ENCODE measurements at places on chromosomes 16 and 17.

GRCh38 chr17:19411631-19412030 is 599 bp downstream of the RNF112 start:
- DNase-seq: no peak

DNA sequence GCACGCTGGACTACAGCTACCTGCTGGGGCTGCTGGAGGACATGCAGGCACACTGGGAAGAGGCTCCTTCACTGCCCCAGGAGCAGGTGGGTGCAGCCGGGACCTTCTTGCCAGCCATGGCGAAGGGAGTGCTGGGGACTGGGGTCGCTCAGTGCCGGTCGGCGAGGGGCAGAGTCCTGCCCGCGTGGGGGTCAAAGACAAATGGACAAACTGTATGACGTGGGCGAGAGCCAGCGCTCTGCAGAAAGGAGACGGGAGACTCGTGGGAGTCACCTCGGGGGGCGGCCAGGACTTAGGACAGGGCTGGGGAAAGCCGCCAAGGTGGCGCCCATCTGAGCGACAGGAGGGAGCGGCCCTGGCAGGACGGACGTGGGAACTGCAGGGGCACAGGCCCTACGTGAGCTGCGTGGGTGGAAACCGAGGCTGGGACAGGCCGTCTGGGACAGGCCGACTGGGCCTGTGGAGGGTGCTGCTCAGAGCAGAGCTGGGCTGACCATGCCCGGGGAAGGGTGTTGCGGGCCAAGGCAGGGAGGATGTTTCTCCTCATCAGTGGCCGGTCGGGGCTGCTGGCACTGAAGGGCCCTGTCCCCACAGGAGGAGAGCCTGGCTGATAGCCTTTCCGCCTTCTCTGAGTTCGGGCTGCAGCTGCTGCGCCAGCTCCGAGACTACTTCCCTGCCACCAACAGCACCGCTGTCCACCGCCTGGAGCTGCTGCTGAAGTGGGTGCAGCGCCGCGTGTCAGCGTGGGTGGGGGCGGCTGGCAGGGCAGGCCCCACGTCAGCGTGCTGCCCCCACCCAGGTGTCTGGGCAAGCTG is 8.0 kb downstream of the TSR3 start:
- DNase-seq: no peak

DNA sequence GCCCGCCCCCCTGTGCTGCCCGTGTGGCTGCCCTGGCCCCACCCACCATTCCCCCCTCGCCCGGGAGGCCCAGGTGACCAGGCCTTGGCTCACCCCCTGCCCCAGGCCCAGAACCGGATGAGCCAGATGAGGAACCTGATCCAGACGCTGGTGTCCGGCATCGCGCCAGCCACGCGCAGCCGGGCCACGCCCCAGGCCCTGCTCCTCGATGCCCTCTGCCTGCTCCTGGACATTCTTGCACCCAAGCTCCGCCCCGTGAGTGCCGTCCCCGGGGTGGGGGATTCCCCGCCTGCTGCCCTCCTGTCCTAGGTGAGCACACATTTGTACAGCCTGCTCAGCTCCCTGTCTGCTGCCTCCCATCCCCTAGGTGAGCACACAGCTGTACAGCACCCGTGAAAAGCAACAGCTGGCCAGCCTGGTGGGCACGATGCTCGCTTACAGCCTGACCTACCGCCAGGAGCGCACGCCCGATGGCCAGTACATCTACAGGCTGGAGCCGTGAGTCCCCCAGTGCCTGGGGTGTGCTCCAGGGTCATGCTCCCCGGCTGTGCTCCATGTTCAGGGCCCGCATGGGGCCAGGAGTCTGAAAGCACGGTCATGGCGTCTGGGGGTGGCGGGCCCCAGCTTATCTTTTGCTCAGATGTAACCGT is 4.8 kb downstream of the GNG13 start:
- no peak for DNase-seq

DNA sequence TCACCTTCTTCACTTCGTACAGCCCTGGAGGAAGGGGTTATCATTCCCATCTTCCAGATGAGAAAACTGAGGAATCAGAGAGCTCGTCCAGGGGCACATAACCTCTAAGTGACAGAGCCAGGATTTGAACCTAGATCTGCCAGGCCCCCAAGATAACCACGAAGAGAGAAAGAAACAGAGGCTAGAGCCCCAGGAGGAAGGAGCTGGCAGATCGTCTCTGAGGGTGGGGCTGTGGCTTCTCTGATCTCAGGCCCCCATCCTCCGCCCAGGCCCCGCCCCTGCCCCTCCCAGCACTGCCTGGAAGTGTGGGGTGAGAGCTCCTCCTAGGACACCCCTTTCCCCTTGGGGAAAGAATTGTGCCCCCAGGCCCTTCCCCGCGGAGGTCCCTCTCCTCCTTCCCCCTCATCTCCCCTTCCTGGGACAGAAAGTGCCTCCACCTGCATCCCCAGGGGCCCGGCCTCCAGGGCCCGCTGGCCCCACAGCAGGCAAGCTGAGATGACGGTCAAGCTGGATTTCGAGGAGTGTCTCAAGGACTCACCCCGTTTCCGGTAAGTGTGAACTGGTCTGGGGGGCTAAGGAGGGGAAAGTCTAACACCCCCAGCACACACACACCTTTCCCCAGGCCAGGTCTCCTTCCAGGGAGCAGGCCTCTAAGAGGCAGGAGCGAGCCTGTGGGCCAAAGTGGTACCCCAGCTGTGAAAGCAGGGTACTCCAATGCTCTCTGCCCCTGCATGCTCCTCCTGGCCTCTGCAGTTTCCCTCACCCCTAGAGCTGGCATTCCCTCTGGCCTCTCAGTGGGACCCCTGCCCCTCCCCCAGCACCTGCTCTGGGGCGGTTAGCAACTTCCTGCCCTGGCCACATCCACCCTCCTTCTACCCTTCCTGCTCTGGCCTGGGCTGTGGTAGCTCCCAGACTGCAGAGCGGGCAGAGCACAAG is at the start of gene ACAP1:
ACAP1 (plus strand) TSS at position 290 of the 936 bp plus-strand sequence; CDS start at position 496, 206 bp downstream.
- DNase-seq: no peak

- DNase-seq: no peak
Measured at GRCh38 chr17:7095625-7096024, 15.6 kb upstream of the CLEC10A start.
